ENCODE measurements at places on chromosomes 5 and 9. TPM values are rescaled to one million over a fixed set of nuclear protein-coding genes. Genes with fewer than 3 reads are reported as not detected.

DNA sequence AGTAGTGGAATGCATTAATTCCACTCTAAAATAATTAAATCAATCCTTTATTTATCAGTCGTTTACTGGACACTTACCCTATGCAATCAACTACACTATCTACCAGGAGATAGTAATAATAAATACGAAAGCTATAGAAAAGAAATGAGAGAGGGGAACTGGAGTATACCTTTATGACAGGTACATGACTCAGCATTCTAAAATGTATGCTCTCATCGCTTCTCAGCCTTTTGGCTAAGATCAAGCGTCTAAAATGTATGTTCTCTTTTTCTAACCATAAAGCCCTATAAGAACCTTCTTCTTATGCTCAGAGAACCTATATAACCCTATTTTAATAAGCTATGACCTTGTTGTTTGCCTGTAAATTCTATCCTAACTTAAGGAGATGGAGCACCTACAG, 753.9 kb upstream of the DMAC1 start:
- DNase-seq = no peak

GRCh38 chr9:76810377-76810957, 46.2 kb downstream of the PCA3 start:
- no peak for DNase-seq

DNA sequence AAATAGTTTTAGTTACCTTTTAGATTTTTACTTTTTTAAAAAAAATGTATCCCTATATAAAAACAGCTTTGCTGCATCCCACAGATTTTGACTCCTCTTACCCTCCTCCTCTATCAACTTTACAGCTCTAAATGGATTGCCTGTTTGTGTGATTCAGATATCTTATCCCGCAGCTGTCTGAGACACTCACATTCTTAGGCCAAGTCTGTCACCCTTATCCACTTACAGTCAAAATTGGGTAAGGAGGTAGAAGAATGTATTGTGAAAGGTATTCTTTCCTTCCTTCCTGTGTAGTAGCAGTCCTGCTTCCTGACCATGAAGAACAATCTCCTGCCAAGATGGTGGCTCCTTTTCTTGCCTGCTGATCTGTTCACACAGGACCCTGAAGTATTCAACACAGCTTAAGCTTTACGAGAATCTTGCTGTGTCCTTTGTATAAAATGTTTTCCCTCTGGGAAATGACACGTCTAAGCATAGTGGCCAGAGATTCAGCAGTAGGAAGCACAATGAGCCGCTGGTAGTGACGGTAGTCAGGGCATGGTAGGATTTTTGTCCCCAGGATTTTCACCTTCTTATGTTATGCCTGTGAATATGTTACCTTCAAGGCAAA, 67.7 kb upstream of the ST8SIA4 start:
- DNase-seq = no peak

Gene FAM170A
- not detected for total RNA-seq

Gene IFNB1
- total RNA-seq = not detected
